ENCODE measurements at places on chromosomes 6 and 20.

DNA sequence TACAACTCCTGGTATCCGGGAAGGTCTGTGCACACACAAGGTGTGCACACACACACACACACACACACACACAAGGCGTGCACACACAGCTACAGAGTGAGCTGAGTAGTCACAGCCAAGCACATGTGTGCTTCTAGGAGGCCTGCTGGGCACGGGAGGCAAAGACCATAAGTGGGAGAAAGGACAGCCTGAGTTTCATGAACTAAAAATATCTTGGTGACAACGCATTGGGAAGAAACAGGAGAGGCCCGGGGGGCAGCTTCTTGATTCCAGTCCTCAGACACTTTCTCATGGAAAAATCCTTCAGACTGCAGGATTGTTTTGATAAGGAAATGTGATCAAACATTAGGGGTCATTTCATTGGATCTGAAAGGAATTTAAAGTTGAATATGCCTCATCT, 2.6 kb downstream of the TRAF3IP2 start:
- DNase-seq, result no peak

GRCh38 chr6:33926451-33926850, 122.6 kb upstream of the MLN start:
- no peak for DNase-seq

GRCh38 chr6:56347526-56347925, 100.1 kb upstream of the COL21A1 start:
- DNase-seq, result no peak

- no peak for DNase-seq
Measured at GRCh38 chr6:7568021-7568420, 22.0 kb upstream of the SNRNP48 start.

- no peak for DNase-seq
Measured at GRCh38 chr6:1802491-1803395, 193.0 kb downstream of the FOXC1 start.

- no peak for DNase-seq
Measured at GRCh38 chr6:50128420-50129005, 78.8 kb upstream of the DEFB112 start.

DNA sequence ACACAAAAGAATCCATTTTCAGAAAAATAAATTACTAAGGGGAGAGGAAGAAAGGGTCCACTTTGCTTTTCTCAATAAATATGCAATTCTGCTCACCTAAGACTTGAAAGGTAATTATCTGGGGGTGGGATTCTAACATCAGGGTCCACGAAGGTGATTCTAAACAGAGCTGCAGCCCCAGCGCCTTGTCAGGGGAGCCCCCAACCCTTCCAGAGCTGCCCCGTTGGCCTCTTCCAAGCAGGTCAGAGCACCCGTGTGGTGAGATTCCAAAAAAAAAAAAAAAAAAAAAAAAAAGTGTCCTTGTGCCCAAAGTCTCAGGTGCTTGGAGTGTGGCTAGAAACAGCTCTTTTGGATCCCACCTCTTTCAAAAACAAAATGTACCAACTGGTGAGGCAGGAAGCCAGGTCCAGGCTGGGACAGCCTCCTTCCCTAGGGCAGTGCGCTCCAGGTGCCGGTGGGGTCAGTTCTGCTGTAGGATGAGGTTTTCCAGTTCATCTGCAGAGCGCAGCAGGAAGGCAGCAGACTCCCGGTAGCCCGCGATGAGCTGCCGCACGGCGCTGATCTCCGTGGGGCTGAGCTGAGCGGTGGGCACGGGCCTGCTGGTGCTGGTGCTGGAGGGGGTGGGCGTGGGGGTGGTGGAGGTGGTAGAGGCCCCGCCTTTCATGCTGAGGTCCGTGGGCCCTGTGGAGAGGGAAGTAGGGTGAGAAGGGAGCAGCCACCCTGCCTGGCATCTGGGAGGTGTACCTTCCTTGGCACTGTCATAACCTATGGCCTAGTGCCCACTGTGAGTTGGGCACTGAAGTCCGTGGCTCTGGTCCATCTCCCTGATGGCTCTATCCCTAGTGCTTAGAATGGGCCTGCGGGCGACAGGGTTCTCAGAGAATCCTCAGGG, 89.3 kb downstream of the ASXL1 start:
- no peak for DNase-seq

GRCh38 chr6:108690326-108691049, 129.8 kb downstream of the FOXO3 start:
- no peak for DNase-seq

DNA sequence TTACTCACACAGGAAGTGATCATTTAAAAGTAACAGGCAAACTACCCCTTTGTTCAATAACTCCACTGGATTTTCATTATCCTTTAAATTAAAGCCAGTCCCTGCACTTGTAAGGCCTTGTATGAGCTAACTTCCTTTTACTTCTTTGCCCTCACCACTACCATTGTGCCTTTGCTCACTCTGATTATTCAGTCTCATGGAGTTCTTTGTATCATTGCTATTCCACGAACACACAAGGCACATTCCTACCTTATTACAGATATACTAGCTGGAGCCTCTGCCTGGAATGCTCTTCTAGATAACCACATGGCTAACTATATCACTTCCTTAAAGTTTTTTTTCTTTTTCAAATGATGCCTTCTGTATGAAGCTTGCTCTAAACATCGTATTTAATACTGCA, 748.6 kb upstream of the HS3ST5 start:
- no peak for DNase-seq

- DNase-seq, result no peak
Measured at GRCh38 chr20:46114449-46114848, 3.7 kb upstream of the CD40 start.

- DNase-seq, result no peak
Measured at GRCh38 chr6:130526466-130526865, 160.6 kb downstream of the TMEM200A start.

GRCh38 chr6:116633685-116634084, 17.4 kb downstream of the RSPH4A start:
- DNase-seq, result no peak

DNA sequence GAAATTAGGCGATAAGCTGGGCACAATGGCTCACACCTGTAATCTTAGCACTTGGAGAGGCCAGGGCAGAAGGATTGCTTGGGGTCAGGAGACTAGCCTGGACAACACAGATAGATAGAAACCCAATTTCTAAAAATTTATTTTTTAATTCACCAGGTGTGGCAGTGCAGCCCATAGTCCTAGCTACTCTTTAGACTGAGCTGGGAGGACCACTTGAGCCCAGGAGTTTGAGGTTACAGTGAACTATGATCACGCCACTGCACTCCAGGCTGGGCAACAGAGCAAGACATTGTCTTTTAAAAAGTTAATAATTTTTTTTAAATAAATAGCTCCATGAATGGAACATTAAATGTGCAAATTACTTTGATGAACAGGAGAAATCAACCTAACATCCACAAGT, 8.2 kb downstream of the ZNF318 start:
- DNase-seq, result no peak

GRCh38 chr6:112416866-112417265, 69.7 kb downstream of the RFPL4B start:
- no peak for DNase-seq

DNA sequence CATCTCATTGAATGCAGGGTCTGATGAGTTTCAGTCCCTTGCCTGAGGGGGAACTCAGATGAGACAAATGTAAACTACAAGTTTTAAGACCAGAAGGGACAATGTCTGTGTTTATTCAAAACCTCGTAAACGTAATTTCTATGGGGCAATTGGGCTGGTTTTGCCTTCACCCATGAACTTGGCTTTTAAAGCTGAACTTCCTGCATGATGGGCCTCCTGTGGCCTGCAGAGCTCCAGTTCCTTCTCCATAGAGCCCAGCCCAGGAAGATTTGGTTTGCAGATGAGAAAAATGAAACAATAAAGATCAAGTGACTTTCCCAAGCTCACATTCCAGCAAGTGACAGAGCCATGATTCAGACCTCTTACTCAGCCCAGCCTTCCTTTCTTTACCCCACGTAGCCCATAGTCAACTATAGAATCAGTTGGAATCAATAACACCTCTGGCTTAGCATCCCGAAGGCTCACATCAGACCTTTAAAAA, 612.3 kb downstream of the UTRN start:
- DNase-seq, result peak; percentile 63

GRCh38 chr6:28586324-28586723, 60.6 kb downstream of the GPX5 start:
- DNase-seq, result no peak

- no peak for DNase-seq
Measured at GRCh38 chr20:7094438-7094997, 327.0 kb downstream of the BMP2 start.

- peak; percentile 60 for DNase-seq
Measured at GRCh38 chr6:134464690-134465411, 146.9 kb upstream of the SGK1 start.

- no peak for DNase-seq
Measured at GRCh38 chr6:91149246-91149955, 562.5 kb upstream of the MAP3K7 start.

GRCh38 chr6:37099442-37099841, 70.5 kb upstream of the PIM1 start:
- DNase-seq, result no peak

DNA sequence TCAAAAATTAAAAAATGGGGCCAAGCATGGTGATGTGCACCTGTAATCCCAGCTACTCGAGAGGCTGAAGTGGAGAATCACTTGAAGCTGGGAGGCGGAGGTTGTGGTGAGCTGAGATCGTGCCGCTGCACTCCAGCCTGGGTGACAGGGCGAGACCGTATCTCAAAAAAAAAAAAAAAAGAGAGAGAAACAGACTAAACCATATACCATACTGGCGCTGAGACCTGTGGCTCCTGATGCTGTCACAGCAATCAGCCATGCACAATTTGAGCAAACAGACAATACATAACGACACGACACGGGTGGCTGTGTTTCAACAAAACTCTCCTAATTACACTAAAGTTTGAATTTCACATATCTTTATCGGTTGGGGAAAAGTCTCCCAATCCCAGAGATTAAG, 14.9 kb upstream of the CBFA2T2 start:
- no peak for DNase-seq

DNA sequence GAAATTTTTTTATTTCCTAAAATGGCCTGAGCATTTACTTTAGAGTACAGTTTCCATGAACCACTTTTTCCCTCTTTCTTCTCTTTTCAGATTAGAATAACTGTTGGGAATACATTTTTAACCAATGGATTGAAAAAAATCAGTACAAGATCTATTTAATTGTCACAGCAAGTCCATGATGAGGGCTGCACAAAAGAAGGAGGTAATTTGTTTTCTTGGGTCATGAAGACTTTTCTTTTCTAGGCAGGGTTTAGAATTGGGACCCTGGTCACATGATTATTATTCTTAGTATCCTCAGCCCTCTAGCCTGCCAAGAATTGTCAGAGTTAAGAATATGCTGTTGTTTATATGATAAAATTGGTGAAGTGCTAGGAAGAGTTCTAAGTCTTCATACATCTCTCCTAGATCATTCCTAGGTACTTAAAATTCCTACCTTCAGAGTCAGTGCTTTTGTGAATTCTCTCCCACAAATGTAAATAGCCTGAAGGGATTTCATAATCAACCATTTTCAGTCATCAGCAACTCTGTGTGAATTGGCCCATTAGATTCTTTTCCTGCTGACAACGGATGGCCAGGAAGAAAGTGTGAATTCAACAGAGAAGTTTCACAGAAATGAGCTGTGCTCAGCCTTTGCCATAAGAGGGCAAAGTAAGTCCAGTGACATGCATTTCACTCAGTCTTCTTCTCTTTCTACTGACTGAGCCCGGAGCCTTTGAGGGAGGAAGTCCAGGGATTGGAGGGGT, 32.4 kb upstream of the TPBG start:
- peak; percentile 64 for DNase-seq

- peak; percentile 48 for DNase-seq
Measured at GRCh38 chr6:88916615-88917208, 46.7 kb downstream of the RNGTT start.

DNA sequence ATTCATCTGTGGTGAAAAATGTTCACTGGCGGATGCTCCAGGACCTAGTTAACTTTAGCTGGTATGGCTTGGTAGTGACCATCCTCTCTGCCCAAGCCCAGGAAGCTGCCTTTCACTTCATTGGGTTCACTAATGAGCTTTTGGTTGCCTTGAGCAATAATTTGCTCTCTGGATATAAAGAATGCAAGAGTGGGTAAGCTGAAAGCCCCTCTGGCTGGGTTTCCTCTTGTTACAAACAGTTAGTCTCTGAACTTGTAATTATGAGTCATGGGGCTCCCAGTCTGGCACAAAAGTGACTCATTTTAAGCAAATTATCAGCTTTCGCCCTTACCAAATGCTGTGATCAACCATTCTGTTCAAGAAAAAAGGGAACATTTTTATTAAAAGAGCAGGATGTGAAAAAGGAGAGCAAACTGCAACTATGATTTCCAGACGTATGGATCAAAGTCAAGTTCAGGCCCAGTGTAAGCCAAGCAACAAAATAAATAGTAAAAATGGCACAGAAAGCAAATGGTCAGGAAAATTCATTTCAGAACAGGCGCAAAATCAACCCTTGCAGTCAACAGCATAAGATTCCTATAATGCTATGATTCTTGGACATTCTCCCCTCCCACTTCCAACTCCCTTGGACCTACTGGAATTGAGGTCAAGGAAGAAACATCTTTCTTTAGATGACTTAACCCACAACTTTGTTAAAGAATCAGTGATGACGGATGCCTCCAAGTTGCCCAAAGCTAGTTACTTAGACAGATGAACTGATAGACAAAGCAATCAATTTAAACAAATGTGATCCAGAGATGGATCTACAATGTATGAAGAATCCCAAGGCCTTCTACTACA, 130.0 kb upstream of the KCNK16 start:
- no peak for DNase-seq

DNA sequence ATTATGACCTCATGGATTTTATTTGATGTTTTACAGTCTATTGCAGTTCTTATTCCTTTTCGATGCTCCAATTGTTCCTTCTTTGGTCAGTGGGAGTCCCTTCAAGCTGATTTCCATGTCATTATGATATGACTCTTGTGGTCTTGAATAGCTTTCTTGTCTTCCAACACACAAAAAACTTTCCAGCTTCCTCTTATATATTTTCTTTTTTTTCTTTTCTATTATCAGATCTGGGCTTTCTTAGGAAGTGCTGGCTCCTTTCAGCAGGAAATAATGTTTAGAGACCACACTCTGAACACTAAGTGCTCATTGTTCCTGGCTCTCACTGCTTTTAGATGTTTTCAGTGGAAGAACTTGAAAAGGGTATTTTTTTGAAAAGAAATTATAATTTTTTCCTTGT, 3.1 kb upstream of the SLC17A1 start:
- no peak for DNase-seq

DNA sequence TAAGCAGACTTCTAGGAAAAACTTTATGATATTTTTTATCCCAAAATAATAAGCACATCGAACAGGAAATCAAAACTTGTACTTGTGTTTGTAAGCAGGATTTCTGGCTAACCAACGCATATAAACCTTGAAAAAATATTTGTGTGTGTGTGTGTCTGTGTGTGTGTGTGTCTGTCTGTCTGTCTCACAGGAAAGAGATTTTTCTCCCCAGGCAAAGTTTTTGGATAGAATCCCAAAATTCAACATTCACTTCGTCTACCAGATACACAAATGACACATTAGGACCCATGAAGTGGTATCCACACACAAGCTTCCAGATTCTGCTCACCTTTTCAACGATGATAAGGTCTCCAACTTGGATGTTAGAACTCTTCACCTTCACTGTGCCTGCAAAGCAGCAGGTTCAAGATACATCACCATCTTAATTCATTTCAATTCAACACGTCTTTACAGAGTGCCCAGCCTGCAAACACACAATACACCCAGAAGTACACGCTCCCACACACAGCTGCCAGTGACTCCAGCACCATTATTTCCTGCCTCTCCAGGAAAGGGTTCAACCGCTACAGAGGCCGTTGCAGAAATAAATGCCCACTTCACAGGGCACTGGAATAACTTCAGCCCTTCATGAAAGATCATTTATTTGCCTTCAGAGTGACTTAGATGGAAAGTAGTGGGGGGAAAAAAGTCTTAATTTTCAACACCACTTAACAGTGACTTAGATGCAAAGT, 70.9 kb downstream of the ATP9A start:
- no peak for DNase-seq
